ENCODE measurements at places on chromosomes 7 and 10. TPM values are rescaled to one million over a fixed set of nuclear protein-coding genes. Genes with fewer than 3 reads are reported as not detected.

DNA sequence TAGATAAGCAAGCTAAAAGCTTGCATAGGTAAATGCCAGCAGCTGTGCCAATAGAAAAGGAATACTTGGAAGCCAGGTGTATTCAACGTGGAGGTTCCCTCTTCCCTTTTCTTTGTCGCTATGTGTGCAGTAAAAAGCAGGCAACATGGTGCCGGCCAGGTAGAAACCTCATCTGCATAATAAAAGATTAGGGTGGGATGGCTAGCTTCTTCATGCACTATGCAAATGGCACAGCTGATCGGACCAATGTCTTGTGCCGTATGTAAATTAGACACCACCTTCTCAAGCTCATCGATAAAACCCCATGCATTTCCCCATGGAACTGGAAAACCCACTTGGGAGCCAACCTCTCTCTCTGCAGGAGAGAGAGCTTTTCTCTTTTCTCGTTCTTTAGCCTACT is 150.9 kb upstream of the FOXK1 start:
- H3K36me3 ChIP-seq: no peaks in the 10 kb centered on the region
- no peak for DNase-seq
- H3K27me3 ChIP-seq: no peaks in the 10 kb centered on the region
- no peaks in the 10 kb centered on the region for H3K4me1 ChIP-seq

DNA sequence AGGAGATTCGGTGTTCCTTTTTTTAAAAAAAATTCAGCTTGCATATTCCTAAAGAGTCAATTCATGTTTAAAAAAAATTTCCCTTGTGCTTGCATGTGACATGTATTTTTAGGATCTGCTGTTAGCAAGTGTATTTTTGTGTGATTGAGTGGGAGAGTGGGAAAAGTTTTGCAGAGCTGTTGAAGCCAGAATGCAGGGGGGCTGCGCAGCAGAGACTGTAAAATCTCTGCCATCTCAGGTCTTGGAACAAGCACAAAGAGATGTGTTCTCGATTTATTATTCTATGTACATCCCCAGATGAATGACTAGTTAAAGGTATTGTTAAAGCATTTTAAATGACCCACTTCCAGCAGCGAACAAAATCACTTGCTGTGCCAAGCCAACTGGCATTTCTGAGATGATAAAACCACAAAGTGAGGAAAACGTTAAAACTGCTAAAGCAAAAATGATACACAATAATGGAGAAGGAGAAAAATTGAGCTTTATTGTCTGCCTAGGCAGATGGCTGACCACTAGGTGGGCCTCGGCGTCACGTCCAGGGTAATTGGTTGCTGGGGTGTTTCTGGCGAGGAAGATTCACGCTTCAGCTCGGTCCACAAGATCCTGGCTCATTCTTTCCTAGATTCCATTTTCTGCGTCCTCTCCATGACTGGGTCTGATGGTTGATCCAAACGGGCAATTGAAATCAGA is 67.0 kb upstream of the ATRNL1 start:
- no peak overlapping the region for H3K27ac ChIP-seq
- H3K27me3 ChIP-seq: peaks cover 20% of the 10 kb centered on the region
- H3K4me1 ChIP-seq: no peaks in the 10 kb centered on the region
- no peaks in the 10 kb centered on the region for H3K36me3 ChIP-seq

The PPP1R9A gene
- 9.5 TPM for total RNA-seq

GRCh38 chr7:151001546-151001945 is 10.7 kb downstream of the NOS3 start:
- H3K27me3 ChIP-seq: no peaks in the 10 kb centered on the region
- no peak overlapping the region for H3K4me3 ChIP-seq
- DNase-seq: no peak
- peaks cover 9% of the 10 kb centered on the region for H3K4me1 ChIP-seq
- H3K27ac ChIP-seq: no peak overlapping the region

GRCh38 chr10:75020168-75020567 is 91.3 kb upstream of the SAMD8 start:
- peaks cover 14% of the 10 kb centered on the region for H3K4me1 ChIP-seq
- no peak for DNase-seq
- no peaks in the 10 kb centered on the region for H3K27me3 ChIP-seq
- no peak overlapping the region for H3K4me3 ChIP-seq
- H3K27ac ChIP-seq: no peak overlapping the region

Data from PC-3 (cell line).